ENCODE measurements at places on chromosomes 1 and 21. TPM values are rescaled to one million over a fixed set of nuclear protein-coding genes. Genes with fewer than 3 reads are reported as not detected.

DNA sequence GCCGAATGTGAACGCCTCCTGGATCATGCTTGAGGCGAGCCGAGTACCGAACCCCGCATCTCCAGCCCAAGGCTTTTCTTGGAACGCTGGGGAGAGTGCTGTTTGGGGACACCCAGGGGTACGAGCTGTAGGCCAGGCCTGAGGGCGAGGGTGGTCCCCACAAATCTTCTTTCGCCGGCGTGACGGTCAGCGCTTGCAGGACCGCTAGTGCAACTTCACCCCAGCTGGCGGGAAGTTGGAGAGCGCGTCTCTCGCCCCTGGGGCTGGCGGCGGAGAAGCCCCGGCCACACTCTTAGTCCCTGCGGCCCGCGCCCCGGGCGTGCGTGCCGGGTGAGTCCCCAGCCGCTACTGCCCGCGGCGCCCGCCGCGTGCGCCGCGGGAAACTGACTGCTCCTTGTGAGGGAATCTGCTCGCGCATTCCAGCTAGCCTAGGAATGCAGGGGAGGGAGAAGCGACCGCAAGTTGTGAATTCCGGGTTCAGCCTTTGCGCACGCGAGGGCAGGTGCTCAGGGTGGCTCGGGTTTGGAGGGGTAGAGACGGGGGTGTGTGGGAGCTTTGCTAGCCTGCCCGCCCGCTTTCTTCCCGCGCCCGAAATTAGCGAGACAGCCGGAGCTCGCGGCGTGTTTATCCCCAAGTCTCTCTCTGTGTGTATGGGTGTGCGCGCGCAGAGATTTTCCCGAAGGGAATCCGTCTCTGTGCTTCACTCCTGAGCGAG is 884 bp downstream of the LHX4 start:
- peak; percentile 36 for DNase-seq

DNA sequence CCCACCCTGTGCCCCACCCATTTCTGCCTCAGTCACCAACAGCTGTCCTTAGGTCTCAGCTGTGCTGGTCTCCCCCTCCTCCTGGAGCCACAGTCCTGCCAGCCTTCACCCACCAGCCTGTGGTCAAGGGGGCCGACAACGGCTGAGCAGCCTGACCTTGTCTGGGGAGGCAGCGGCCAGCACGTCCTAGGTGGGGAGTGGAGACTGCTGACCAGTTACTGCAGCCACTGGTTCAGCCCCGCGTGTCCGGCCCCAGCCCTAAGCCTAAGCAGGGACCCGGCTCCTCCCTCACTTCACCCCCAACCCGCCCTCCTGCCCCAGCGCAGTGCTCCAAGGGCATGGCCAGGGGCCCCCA is 79.2 kb downstream of the MORN1 start:
- DNase-seq, result no peak

DNA sequence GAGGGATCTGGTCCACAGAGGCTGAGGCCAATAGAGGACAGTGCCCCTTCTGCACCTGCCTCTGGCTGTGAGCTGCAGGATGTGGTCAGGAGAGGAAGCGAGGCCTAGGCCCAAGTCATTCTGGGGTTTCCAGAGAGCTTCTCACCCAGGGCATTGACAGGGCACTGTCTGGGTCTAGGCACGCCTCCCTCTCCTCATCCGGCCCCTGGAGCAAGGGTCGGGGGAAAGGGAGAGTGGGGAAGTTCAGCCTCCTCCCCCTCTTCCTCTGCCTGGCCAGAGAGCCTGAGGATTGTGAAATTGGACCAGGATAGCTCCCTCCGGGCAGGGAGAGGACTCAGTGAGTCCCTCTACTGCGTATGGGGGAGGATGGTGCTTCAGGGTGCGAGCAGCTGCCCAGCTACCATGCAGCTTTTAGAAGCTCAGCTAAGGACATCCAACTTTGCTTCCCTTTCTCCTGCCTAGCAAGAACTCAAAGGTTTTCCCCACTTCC is 6.3 kb upstream of the INAVA start:
- no peak for DNase-seq

DNA sequence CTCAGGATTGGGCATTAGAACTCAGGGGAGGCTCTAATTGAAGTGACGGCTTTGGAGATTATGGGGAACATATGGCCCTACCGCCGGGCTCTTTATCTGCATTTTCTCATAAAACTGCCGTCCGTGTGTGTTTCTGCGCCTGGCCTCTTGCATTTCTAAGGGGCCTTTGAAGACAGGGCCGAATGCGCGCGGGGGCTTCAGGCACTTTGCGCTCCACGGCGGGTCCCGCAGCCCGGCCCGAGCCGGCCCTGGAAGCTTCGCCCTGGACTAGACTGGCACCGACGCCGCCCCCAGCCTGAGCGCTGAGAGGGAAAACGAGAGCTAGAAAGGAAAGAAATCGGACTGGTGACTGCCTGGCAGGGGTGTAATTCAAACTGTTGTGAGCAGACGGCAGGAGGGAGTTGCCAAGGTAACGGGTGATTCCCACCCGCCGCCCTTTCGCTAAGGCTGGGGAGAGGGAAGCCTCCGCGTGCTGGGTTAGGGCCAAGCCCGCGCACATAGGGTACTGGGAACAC is 120.7 kb downstream of the LMX1A start:
- DNase-seq, result no peak

GRCh38 chr1:214717351-214717750 is 114.4 kb downstream of the CENPF start:
- DNase-seq, result no peak

DNA sequence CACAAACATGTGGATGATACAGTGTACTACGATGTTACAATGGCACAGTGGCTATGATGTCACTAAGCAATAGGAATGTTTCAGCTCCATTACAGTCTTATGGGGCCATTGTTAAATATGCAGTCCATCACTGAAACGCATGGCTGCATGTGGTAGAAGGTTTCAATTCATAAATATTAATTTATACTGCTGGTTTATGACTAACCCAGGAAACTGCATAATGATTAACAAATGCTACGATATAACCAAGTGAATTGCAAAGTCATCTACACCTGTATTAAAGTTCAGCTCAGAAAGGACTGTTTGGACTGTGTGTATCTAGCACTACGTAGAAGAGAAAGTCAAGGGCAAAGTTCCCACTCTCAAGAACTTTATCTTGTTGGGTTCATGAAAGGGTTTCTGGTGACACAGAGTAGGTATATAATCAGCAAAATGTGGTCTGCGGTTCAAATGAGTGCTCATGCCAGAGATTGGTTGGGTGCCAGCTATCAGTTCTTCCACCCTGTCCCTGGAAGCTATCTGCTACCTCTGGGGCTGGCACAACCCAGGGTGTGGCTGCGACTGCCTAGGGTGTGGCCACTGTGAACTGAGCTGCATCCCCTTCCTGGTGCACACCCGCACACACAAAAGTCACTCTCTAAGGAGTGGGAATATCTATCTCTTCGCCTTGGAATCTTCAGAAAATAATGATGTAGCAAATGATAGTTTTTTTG is 14.8 kb downstream of the MGST3 start:
- DNase-seq, result no peak

- DNase-seq, result no peak
These were observed 76.0 kb upstream of the PTGFRN start for GRCh38 chr1:116833718-116834117.

GRCh38 chr1:245645894-245646293 is 491.1 kb downstream of the KIF26B start:
- DNase-seq, result no peak

- peak; percentile 88 for DNase-seq
These were observed 1.2 kb downstream of the S100A10 start for GRCh38 chr1:151992303-151993083.

GRCh38 chr1:91725989-91726721 is 159.8 kb downstream of the TGFBR3 start:
- peak; percentile 84 for DNase-seq

- peak; percentile 32 for DNase-seq
These were observed 104.8 kb upstream of the GRIK1 start for GRCh38 chr21:30044447-30045064.

GRCh38 chr1:235942979-235943575 is 76.4 kb upstream of the LYST start:
- DNase-seq, result no peak

DNA sequence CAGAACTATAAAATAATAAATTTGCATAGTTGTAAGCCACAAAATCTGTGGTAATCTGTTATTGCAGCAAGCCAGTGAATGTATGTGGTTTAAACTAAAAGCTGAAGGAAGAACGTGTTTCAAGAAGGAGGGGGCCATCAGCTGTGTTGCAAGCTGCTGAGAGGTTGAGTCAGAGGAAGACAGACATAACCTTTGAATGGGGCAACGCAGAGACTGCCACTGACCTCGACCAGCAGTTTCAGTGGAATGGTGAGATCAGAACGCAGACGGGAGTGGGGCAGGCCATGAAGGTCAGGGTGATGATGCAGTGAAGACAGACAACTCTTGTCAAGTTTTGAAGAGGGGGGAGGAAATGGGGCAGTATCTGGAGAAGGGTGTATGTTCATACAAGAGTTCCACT is 23.2 kb upstream of the QSOX1 start:
- no peak for DNase-seq

DNA sequence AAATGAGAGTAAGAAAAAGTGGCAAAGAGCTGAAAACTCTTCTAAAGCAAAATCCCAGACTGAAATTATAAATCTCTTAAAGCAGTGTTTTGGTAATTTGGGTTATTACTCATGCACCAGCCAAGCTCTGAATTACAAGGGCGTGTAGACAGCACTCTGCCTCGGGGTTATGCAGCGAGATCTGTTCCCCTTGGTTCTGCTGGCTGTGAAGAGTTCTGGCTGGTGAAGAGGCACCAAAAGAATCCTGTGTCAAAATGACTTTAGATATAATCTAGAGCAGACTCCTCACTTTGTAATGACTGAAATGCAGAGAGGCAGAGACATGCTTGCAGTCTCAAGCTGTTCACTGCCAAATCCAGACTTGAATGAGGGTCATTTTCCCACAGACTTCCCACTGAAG is 461.8 kb upstream of the CXADR start:
- no peak for DNase-seq

DNA sequence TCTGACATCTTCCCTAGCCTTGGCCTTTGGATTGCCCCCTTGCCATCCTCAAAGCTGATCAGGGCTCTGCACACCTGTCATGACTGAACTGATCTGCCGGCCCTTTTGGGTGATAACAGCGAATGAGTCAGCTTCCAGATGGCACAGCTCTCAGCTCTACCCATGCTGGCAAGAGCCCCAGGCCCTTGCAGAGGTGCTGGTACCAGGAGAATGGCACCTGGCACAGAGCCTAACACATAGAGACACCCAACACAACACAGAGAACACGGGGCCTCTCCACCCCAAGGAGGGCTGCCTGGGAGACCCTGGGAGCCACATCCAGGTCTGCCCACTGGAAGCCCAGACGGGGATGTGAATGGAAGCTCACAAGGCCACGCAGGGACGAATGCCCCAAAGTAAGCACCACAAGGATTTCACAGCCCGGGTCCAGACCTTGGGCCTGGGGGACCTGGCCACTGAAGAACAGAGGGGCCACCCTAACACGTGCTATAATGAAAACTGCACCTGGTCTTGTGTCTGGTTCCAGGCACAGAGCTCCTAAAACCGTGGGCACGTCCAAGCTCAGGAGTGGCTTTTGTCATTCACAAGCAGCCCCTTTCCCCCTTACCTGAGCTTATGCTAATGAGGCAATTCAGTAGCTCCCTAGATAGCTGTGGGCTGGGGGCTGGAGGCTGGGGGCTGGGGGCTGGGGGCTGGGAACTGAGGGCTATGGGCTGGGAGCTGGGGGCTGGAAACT is 160.5 kb downstream of the NPHP4 start:
- DNase-seq, result no peak

DNA sequence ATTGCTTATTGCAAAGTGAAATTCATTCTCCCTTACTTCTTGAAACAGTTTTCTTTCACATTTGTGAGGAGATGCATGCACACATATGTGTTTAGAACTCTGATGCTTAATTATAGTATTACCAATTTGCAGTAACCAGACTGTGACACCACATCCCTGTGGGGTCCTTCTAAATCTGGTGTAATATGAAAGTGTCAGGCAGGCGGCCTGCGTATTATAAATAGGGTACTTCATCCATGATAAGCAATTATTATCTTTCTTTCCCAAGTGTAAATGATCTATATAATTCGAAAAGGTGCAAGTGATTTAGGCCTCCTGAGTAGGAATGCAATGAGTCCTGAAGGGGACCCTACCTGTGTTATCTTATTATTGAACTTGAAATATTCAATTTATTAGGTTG is 876 bp downstream of the EFCAB7 start:
- no peak for DNase-seq

- DNase-seq, result peak; percentile 55
These were observed 24.9 kb downstream of the ZC3H11B start for GRCh38 chr1:219587801-219588561.

GRCh38 chr1:93720956-93721626 is 39.5 kb upstream of the BCAR3 start:
- DNase-seq, result no peak

DNA sequence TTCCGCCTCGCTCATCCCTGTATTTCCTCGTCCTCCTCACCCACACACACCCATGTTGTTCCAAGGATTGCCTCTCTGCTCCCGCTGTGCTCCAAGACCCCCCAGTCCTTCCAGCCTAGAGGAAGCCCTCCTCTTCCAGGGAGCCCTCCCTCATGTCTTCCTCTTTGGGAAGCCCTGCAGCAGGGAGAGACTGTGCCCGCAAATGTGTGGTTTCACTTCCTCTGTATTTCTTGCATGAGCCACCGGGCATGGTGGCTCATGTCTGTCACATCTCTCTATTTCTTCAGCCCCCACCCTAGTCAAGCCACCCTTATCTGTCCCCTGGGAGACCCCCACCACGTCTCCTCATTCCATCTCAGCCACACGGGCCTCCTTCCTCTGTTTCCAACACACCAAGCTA is 57.5 kb upstream of the PAX7 start:
- no peak for DNase-seq

DNA sequence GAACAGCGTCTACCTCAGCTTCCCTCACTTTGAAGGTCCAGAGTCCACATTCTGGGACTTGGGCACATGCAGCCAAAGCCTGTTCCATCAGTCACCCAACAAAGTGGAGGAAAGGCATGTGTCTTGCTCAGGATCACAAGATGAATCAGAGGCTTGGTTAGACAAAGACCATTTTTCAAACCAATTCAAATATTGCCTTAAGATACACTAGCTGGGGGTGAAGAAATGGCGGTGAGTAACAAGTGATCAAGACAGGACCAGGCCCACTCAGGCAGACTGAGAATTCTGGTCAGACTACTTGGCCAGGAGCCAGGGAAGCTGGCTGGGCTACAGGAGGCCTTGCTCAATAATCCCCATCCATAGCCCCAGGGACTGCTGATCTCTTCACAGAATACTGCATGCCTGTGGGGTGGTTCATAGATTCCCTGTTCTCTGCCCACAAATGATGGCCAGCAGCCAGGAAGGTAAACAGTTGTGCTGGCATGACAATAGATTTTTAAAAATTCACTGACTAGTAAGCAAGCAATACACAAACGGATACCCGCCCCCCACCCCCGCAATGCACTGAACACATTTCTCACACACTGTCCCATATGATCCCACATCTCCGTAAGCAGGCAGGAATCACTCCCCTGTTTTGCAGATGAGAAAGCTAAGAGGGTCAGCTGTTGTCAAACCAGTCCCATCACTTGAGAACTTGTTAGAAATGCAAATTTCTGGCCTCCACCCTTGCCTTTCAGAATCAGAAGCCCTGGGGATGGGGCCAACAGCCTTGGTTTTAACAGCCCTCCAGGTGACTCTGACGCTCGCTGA is 27.2 kb downstream of the ERI3 start:
- peak; percentile 95 for DNase-seq

PAPPA2 gene
- under 0.01 TPM for total RNA-seq

RHOU gene
- total RNA-seq, result 29.8 TPM

CYP4X1 gene
- total RNA-seq, result 0.87 TPM

THEMIS2 gene
- 34.7 TPM for total RNA-seq

ADGRB2 gene
- 0.20 TPM for total RNA-seq

MTF2 gene
- 22.6 TPM for total RNA-seq

LRRIQ3 gene
- total RNA-seq, result under 0.01 TPM

All from lung microvascular endothelial cell (primary cell).